ENCODE measurements at places on chromosomes 13 and 19.

GRCh38 chr19:5103061-5103701 lies 134.3 kb downstream of the KDM4B start:
- peak; percentile 70 for DNase-seq

GRCh38 chr13:67133476-67133875 lies 96.7 kb downstream of the PCDH9 start:
- DNase-seq = no peak

DNA sequence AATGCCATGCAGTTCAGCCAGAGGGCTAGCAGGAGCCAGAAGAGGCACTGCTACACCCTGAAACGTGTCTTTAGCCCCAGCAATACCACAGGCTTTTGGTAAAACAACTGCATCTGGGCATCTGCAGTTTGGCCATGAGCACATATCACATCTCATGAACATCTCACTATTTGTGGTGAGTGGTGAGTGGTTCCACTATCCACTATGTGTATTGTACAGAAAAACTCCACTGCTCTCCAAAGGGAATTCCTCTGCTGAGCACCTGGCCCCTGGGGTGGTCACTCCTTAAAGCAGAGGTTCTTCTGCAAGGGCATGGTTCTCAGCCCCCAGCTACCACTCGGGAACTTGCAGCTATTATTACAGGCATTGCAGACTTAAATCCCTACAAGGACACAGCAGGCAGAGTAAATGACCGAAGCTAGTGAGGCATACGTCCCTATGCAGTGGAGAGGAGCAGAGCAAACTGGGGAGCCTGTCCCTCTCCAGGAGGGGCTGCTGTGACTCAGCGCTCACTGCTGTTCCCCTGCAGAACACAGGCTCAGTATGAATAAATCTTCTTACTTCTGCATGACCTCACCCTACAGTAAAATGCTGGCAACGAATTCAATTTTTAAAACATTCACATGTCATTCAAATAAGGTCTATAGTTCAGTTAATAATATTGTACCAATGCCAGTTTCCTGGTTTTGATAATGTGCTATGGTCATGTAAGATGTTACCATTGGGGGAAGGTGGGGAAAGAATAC lies 332.4 kb upstream of the ZNF507 start:
- no peak for DNase-seq

GRCh38 chr13:50203256-50203941 lies 188.2 kb downstream of the KCNRG start:
- no peak for DNase-seq

DNA sequence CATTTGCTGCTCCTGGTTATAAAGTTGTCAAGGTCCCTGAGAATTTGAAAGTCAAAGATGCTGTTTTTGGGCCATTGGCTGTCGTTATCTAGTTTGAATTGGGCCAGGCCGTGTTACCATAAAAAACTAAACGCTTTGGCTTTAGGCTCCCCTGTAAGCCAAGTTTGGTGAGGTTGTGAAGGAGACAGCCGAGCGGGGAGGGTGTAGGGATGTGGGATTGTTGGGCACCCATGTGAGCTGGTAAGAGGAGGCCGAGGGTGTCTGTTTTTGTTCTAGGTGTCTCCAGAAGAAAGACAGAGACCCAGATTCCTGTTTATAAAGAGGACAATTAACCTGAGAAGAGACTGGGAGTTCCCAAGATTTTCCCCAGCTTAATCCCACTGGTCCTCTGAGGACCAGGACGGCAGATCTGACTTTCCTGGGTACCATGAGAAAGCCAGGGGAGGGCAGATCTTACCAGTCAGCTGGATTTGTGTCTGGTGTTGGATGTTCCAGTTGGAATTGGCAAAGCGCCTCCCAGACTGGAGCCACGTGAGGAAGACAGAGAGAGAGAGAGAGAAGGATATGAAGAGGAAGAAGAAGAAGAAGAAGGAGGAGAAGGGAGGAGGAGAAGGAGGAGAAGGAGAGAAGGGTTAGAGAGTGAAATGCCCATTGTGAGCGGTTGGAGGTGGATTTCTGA lies 25.1 kb downstream of the TMEM255B start:
- DNase-seq = no peak

DNA sequence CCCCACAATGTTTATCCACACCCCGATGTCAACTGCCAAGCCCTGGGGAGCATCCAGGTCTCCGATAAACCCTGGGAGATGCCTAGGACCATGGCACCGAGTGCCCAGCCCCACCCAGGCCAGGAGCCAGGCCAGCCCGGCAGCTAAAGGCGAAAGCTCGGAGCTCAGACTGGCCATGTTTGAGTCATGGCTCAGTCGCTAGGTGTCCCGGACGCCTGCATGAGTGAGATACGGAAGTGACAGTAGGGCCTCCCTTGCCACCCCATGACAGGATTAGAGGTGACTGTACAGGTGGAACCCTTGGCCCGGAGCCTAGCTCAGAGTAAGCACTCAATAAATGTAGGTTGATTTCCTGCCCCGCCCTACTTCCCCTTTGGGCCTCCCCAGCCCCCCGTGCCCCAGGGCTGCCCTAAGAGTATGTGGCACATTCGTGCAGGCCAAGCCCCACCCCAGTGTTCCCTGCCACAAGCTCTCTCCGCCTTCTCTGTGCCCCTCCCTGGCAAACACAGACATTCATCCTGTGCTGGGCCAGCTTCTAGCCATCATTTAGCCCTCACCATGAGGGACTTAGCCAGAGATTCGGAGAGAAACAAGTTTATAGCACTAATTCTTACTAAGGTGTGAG lies 5.8 kb upstream of the TPM4 start:
- no peak for DNase-seq

DNA sequence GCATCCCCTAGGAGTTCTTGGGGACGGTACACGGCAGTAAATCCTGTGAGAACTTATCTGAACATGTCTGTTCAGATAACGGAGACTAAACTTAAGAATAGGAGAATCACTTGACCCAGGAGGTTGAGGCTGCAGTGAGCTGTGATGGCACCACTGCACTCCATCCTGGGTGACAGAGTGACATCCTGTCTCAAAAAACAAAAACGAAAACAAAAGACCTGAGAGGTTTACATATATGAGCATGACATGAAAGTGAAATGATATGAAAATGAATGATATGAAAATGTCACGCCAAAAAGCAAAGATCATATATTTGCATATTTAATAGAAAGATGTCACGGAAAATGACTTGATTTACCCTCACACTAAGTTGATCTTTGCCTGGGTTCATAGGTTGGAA lies 5.8 kb downstream of the ZNF175 start:
- DNase-seq = no peak

DNA sequence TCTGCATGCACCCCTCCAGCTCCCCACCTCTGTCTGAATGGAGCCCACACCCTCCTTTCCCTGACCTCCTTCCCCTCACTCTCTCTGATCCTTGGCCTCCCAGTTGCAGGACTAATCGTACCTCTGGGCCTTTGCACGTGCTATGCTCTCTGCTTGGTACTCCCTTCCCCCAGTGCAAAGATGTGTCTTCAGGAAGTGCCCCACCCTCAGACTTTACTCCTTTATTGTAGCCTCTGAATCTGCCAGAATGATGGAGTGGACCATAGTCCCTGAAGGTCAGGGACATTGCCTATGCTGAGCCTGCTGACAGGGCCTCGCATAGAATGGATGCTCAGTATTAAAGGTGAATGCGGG lies 1.3 kb upstream of the JUND start:
- DNase-seq = no peak

GRCh38 chr13:113448545-113448884 lies 4.8 kb downstream of the ADPRHL1 start:
- DNase-seq = no peak

DNA sequence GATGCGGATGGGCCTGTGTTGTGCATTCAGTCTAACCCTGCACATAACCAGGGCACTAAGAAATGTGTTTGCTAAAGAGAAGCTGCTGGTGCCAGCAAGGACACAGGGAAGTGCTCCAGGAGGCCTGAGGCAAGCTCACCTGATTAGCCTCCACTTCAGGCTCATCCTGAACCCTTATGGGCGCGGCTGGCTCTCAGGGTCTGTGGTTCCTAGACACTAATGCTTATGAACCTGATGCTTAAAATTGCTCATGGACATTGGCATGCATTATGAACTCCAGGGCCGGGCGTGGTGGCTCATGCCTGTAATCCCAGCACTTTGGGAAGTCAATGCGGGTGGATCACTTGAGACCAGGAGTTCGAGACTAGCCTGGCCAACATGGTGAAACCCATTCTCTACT lies 34.3 kb downstream of the SERP2 start:
- no peak for DNase-seq

DNA sequence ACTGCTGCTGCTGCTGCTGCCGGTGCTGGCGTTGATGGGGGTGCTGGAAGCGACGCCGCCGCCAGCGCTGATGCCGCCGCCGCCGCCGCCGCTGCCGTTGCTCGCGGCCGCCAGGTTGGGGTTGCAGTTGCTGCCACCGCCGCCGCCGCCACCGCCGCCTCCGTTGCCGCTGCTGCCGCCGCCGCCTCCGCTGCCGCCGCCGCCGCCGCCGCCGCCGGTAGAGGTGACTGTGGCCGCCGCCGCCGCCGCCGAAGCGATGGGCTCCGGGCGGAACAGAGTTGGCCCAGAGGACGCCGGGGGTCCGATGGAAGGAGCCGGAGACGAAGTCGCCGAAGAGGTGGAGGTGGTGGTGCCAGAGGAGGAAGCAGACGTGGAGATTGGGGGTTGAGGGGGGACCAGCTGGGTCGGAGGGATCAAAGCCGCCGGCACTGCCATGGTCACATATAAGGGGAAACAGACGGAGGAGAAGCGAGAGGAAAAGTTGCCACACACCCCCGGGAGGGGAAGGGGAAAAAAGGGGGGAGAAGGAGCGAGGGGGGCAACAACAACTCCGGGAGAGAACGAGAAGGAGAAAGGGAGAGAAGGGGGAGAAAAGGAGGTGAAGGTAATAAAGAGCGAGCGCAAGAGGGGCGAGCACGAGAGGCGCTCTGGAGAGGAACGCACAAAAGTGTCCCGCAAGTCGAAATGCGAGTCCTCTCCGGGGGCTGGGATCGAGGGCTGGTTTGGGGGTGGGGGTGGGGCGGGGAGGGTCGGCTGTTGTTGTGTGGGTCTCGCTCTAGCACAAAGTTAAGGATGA lies 471 bp downstream of the DACH1 start:
- DNase-seq = peak; percentile 11

GRCh38 chr19:3057275-3057714 lies 5.0 kb downstream of the TLE5 start:
- DNase-seq = peak; percentile 78

DNA sequence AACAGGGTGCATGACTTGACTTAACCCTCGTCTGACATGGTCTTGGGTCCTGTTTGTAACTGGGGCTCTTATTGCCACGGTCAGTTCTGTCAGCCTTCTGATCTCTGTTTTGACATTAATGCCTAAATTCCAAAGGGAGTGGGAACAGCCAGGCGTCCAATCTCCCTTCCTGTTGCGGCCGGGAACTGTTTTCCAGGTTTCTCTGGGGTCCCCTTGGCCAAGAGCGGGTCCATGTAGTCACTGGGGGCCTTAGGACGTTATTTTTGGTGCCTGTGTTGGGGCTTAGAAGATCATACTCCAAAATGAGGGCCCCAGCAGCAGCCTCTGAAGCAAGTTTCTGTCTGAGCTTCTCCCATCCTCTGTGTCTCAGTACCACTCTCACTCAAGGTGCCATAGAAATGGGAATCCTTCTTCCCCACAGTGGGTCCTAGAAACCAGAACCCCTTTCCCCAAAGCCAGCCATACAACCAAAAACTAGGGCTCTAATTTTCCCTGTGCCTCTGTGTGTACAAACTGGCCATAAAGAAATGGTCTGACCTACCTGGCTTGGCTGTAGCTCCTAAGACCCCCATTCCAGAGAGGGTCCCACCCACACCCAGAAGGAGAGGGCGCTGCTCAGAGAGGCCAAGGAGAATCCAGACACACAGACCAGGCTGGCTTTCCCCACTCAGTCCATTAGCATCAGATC lies 50.4 kb downstream of the C13orf46 start:
- DNase-seq = no peak

DNA sequence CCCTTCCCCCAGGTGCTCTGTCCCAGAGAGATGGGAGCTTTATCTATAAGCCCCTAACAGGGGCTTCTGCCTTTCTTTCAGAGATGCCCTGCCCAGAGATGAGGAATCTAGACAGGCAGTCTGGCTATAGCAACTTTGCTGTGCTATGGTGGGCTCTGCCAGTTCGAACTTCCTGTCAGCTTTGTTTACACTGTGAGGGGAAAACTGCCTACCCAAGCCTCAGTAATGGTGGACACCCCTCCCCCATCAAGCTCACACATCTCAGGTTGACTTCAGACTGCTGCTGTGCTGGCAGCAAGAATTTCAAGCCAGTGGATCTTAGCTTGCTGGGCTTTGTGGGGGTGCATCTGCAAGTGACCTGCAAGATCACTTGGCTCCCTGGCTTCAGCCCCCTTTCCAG lies 21.5 kb downstream of the CYSLTR2 start:
- no peak for DNase-seq

DNA sequence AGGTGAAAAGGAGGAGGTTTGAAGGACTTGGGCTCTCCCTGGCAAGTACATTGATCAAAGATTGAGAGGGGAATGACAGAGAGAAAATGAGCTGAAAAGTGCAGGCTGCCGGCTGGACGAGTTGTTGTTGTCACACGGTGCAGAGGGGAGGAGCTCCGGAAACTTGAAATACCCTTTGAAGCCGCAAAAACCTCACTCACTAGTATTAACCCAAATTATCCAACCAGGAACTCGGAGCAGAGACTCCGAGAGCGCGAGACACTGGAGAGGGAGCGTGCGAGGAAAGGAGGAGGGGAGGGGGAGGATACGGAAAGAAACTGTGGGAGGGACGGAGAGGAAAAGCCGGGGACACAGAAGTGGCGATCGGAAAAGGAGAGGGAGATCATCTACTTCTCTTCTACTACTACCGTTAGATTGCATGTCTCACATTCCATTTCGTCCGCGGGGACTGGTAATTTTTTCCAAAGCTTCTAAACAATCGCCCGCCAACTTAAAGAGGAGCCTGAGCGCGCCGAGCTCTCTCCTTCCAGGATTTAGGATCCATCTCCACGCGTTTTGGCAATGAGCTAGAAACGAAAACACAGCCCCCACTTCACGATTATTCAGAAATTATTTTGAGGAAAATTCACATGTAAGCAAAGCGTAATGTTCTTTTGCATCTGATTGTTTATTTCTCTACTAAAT lies at the start of gene DACH1:
DACH1 (minus strand) TSS at position 74 of the 684 bp plus-strand sequence.
- peak; percentile 43 for DNase-seq

DNA sequence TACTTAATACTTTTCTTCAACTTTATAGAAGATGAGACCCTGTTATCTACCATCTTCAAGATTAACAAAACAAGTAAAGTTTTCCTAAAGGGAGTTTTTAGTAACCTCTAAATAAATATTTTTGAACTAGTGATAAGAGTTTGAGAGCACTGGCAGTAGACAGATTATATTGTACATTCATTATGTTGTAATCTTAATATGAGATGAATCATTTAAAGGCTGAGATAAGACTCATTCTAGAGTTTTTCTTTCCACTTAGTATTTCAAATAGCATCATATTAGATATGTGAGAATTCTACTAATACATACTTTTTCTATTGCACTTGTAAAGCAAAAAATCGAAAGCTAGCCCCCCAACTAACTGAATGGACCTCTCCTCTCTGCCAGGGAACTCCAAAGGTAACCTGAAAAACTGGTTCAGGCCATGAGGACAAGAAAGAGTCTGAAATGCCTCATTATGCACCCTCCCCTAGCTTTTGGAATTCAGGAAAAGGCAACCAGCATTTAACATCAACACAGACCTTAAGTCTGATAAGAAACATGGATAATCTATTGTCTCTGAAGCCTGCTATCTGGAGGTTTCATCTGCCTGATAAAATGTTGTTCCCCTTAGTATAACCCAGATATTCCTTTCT lies 875.4 kb upstream of the SLC10A2 start:
- no peak for DNase-seq
